Stimulated activated CD4-positive, alpha-beta T cell treated with anti-CD3 and anti-CD28 coated beads, Interleukin-4, amount 100 ng/mL, for 4 hours (primary cell): ENCODE measurements at places on chromosomes 1 and 21.

- DNase-seq, result no peak
Measured at GRCh38 chr1:175273376-175274031, 80.9 kb upstream of the KIAA0040 start.

GRCh38 chr1:198318085-198318484, 161.3 kb downstream of the NEK7 start:
- DNase-seq, result no peak

GRCh38 chr1:50929376-50929958, 30.6 kb downstream of the FAF1 start:
- DNase-seq, result no peak

DNA sequence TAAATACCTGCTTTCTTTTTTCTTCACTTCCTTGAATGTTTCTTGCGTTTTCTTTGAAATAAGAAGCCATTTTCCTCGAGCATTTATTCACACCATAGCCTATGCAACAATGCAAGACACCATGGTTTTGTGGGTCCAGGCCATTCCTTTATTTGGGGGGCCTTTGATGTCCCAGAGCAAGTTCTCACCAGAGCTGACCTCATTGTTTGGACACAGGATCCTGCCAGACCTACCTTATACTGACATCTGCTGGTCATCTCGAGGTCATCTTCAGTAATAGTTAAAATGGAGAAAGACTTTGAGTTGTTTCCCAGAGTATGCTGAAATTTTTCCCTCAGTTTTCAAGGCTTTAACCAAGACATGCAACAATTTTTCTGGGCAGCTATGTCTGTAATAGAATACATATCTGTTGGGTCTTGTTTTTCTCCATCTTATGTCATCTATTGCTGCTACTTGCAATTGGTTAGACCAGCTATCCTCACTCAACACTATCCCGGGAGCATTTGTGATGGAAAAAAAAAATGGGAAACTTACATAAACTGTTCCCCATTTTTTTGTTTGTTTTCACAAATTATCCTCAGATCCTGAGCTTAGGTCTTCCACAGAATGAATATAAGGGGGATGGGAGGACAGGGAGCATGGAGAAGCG, 34.0 kb upstream of the BACE2 start:
- DNase-seq, result no peak

DNA sequence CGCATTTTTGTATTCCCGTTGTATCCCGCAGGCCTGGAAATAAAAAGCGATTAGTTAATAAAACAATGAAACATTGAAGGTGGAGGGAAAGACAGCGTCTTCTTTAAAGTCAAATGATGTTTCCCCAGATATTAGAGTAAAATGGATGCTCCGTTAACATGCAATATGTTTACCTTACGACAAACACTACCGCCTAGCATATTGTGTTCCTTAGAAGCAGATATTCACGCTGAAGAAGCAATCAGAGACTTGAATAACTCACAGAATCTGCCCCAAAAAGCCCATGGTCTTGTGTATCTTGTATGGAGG, 583 bp upstream of the B4GALT3 start:
- DNase-seq, result no peak
